ENCODE measurements at places on chromosomes 7 and 10.

GRCh38 chr10:99403674-99404073, 26.8 kb downstream of the GOT1 start:
- DNase-seq, result no peak

DNA sequence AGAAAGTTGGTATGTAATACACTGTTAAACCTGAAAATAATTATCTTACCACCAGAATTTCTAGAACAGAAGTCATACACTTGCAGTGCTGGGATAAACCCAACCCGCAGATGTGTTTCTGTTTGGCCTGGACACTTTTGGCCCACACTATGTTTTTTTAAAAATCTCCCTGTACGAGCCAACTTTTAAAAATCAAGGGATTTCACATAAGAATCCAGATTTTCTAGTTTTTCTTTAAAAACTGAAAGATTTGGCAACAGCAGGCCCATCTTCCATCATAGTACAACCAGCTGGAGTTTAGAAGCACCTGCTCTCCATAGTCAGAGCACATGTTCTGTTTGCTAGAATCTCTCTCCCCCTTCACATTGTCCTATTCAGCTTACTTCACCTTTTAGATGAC, 74.0 kb downstream of the TLL2 start:
- DNase-seq, result no peak

DNA sequence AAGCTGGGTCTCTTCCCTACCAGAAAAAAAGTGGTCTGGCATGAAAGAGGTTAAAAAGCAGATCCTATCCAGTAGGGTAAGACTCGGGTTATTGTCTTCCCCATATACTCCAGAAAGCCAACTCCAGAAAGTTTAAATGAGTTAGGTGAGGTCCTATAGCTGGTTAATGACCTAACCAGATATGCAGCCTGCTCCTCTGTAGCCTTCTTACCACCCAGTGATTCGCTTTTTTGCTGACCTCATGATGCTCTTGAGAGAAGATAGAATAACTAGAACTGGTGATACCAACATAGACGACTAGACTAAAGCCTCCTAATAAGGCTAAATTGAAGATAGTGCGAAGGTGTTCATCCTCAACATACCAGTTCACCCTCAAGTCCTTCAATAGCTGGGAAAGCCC, 675 bp upstream of the GIMAP1 start:
- DNase-seq, result no peak

DNA sequence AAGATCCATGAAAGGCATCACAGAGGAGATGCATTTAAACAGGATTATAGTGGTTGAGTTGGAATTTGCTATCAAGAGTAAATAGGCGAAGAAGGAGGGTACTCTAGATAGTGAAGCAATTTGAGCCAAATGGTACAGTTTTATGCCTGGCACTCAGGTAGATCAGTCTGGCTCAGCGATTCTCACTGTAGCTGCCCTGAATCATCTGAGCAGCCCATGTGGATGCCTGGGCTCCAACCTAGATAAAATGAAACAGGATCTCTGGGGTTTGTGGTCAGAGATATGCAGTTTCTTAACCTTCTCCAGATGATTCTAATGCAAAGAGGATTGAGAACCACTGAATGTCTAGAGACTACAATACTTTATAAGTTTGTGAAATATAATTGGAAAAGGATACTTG, 282.0 kb upstream of the FZD1 start:
- DNase-seq, result no peak
